SJSA1 (cell line): ENCODE measurements at places on chromosomes 5 and 9. TPM values are rescaled to one million over a fixed set of nuclear protein-coding genes. Genes with fewer than 3 reads are reported as not detected.

GRCh38 chr5:81750308-81751008 lies 439 bp downstream of the SSBP2 start:
- DNase-seq = no peak
- H3K4me1 ChIP-seq = peaks cover 17% of the 10 kb centered on the region
- H3K36me3 ChIP-seq = no peaks in the 10 kb centered on the region
- H3K27ac ChIP-seq = no peak overlapping the region
- peaks cover 47% of the 10 kb centered on the region for H3K27me3 ChIP-seq
- H3K4me3 ChIP-seq = peak overlapping the region; percentile 49

- H3K4me1 ChIP-seq = no peaks in the 10 kb centered on the region
- H3K27ac ChIP-seq = no peak overlapping the region
- DNase-seq = no peak
- H3K36me3 ChIP-seq = no peaks in the 10 kb centered on the region
Measured at GRCh38 chr9:132451276-132451675, 41.3 kb downstream of the CFAP77 start.

Gene SMIM33
- not detected in 2 replicates for total RNA-seq

DNA sequence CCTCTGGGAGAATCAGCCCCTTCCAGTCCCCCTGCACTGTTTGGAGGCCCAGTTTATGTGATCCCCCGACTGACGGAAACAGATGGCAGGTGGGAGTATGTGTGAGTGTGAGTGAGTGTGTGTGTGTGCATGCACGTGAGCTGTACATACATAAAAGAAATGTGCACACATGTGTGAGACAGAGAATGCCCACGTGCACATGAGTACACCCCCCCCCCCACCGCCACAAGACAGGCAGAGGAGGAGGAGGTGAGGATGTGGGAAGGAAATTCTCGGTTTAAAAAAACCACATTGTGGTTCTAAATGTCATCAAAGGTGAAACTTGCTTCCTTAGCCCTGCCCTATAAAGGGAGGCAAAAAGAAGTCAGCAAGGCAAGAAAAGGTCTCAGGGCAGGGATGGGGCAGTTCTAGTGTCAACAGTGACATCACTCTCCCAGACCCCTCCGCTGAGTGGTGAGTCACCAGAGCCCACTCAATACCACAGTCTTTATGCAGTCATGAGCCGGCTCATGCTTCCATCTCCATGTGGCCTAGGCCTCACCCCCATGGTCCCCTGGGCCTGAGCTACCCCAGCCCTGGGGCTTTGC lies 79.2 kb upstream of the HSPA9 start:
- H3K4me1 ChIP-seq = peaks cover 10% of the 10 kb centered on the region
- no peaks in the 10 kb centered on the region for H3K36me3 ChIP-seq
- H3K27me3 ChIP-seq = no peaks in the 10 kb centered on the region
- no peak overlapping the region for H3K27ac ChIP-seq

GRCh38 chr5:31463351-31463750 lies 68.5 kb downstream of the DROSHA start:
- no peaks in the 10 kb centered on the region for H3K4me1 ChIP-seq
- H3K27ac ChIP-seq = no peak overlapping the region
- H3K27me3 ChIP-seq = no peaks in the 10 kb centered on the region
- no peak for DNase-seq
- no peak overlapping the region for H3K4me3 ChIP-seq

Gene PANK3
- 77.0 and 105 TPM in 2 replicates for total RNA-seq

GRCh38 chr9:95719354-95719753 lies 156.1 kb upstream of the ERCC6L2 start:
- peaks cover 17% of the 10 kb centered on the region for H3K4me1 ChIP-seq
- no peaks in the 10 kb centered on the region for H3K36me3 ChIP-seq
- H3K4me3 ChIP-seq = no peak overlapping the region
- H3K27me3 ChIP-seq = no peaks in the 10 kb centered on the region
- no peak for DNase-seq
- H3K27ac ChIP-seq = no peak overlapping the region

Gene OR2Y1
- not detected in 2 replicates for total RNA-seq

DNA sequence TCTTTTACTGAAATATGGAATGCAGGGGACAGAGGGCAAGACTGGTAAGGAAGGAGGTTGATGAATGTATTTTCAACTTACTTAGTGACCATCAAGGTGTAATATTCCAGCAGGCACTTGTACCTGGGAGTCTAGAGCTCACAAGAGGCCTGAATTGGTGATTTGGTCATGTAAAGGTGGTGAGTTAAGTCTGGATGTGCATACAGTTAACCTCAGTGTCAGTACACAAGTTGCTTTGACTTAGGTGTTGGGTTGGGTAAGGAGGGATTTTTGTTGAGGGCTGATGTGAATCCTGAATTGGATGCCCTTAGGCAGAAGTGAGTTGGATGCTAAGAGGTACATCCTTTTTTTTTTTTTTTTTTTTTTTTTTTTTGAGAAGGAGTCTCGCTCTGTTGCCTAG lies 7.4 kb downstream of the SREK1 start:
- no peak overlapping the region for H3K27ac ChIP-seq
- peaks cover 24% of the 10 kb centered on the region for H3K36me3 ChIP-seq
- H3K4me3 ChIP-seq = no peak overlapping the region
